Myocyte (in vitro differentiated cells): ENCODE measurements at places on chromosomes 11 and 22.

DNA sequence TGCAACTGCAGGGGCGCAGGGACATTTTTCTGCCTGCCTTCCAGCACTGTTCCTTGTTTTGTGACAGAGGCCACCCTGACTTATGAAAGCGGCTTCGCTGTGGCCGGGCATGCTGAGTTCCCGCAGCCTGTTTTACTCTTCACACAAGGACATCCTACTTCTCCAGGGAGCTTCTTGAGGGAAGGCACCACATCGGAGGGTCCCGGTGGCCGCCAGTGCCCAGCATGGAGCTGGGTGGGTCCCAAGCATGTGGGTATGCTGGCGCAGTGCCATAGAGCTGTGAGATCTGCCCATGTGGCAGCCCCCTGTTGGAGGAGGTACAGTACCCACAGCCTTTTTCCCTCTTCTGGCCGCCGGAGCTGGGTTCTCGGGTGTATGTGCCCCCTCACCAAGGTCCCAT is 136.1 kb downstream of the GRIK4 start:
- no peak for DNase-seq

DNA sequence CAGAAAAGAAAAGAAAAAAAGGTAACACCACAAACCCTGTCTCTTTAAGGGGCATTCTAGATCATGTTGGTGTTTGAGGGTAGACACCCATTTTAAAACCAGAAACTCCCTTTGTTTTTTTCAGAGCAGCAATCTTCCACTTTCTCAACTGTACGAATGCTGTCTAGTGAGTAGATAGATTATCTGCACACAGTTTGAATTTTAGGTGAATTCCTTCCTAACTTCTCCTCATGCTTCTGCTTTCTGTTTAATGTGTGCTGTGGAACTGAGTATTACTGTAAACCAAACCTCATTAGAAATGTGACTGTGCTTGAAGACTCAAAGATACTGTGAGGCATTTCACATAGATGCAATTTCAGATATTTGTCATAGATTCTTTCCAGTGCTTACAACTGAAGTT is 102.4 kb downstream of the PRMT3 start:
- DNase-seq, result no peak

DNA sequence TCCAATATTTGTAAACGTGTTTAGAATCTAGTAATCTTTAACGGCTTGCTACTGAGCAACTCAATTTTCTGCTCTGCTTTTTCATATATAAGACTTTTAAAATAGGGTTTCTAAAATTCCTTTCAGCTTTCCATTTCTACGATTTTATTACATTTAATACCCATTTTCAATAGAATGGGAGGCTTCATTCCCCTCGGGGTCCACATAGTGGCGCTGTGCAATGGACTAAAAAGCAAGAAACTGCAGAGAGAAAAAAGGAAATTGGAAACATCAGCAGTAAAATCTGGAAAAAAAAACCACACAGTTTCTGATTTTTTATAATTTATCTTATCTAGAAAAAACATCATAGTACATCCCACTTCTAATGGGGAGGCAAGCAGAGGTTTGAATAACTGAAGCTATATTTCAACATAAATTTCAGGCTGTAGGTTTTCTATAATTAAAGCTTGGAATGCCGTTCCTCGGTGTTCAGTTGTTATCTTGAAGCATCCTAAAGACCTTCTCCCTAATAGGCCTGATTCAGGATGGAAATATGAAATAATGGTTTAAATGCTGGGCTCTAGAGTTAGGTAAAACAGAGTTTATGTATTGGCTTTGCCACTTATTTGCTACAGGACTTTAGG is 18.7 kb upstream of the JHY start:
- peak; percentile 43 for DNase-seq

DNA sequence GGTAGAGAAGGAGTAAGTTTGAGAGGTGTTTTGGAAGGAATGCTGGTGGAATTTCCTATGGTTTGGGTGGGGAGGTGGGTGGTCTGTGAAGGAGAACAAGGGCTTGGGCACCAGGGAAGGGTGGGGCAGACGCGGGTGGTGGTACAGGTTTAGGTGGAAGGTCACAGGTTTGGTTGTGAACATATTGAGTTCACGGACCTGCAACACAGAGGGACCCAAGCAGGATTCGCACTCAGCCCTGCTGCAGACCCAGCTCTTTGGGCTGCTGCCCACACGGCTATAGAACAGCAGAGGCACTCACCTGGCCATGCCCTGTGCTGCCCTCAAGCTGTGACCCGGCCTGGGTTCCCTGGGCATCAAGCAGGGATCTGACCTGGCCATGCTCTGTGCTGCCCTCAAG is 33.5 kb upstream of the EMID1 start:
- no peak for DNase-seq

GRCh38 chr22:42208362-42208761 is 62.1 kb downstream of the TCF20 start:
- no peak for DNase-seq

DNA sequence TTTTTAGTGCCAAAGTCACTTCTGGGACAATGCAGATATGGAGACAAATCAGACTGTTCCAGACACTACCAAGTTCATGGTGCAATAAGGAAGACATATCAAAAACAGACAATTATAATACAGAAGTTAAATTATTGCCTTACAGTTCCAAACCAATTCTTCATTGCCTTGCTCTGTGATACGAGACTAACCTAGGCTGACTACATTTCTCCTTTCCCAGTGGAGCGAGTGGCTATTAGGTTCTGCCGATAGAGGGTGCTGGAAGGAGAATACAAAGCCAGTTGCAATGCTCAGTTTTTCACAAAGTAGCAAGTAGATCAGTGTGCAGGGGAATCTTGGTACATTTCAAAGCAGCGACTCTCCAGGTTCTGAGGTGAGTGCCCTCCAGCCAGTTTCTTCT is 67.8 kb downstream of the FAM168A start:
- DNase-seq, result no peak

DNA sequence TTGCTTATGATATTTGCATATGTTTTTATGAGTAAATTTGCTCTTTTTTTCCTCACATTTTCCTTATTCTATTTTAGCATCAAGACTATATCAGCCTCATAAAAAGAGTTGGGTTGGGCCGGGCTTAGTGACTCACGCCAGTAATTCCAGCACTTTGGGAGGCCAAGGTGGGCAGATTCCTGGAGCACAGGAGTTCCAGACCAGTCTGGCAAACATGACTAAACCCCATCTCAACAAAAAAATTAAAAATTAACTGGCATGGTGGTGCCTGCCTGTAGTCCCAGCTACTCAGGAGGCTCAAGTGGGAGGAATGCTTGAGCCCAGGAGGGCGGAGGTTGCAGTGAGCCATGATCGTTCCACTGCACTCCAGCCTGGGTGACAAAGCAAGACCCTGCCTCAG is 148.8 kb upstream of the ANO5 start:
- no peak for DNase-seq

DNA sequence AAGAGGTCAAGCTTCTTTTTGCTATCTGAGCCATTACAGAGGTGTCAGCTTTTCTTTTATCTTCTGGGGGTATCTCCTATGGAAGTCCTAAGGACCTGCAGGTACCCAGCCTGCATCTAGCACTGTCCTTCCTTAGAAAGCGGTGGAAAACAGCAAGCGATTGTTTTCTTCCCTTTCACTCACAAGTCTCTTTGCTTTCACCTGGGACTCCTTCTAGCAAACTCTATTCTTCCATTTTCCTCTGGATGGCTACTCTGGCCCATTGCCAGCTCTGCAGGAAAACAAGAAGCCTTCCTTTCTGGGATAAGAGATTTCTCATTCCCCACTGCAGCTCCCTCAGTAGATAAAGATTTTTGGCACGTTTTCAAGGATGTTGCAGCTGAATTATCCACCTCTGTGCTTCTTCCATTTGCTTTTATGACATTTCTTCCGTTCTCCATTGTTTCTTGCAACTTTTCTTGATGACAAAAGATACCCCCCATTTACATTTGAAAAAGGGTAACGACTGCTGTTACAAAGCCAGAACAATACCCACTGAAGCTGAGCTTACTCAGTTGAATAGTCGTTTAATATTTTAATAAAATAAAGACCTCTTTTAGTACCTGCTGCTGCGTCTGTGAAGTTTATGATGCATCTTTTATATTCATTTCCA is 40.2 kb upstream of the BDNF start:
- DNase-seq, result no peak

DNA sequence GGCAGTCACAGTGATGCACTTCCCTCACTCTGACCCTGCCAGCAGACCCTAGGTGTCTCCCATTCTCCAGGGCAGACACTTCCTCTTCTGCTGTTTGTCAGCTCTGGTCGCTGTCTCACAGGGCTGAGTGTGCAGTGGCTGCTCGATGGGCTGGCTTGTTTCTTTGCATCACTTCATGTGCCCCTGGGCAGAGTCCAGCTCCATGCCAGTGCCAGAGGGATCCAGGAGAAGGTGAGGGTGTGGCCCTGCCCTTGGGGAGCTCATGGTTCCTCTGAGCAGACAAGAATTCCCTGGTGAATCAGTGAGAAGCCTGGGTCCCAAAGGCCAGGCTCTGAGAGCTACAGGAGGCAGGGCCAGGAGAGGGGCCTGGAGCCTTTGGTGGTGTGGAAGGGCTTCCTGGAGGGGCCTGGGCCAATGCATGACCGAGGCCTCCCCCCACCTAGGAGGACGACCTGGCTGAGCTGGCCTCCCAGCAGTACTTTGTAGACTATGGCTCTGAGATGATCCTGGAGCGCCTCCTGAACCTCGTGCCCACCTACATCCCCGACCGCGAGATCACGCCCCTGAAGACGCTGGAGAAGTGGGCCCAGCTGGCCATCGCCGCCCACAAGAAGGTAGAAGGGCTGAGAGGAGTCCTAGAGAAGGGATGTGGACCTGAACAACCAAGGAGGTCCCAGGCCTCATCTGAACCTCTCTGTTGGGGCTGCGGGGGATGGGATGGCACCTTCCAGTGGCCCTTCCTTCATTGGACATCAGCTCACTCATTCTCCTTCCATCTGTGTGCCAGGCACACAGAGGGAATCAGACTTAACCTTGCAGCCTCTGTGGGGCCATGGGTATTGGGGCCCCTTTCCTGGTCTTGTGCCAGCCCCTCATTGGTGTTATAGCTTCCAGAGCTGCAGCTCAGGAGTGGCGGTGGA is 66.1 kb downstream of the MYO7A start:
- no peak for DNase-seq

- DNase-seq, result peak; percentile 1
Measured at GRCh38 chr11:58844361-58845005, at the start of gene GLYATL2. TSS of gene GLYATL2 (minus strand) at chr11:58844704. CDS start at chr11:58839612, 5,092 bp downstream.

DNA sequence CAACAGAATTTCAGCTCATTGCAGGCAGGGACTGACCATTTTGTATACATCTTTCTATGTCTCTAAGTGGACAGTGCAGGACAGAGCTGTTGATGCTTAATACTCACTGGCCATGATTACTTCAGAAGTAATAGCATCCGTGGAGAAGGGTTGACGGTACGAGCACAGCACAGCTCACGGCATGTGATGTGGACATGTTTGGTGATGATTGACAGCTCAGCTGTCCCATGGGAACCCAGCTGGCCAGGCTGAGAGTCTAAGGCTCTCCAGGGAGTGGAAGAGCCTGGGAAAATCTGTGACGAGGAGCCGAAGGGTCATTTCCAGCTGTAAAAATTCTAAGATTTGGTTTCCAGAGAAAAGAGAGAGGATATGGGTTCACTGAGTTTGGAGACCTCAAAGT is 198.2 kb downstream of the SNX19 start:
- DNase-seq, result no peak

GRCh38 chr11:79263001-79263400 is 177.8 kb downstream of the TENM4 start:
- peak; percentile 17 for DNase-seq

DNA sequence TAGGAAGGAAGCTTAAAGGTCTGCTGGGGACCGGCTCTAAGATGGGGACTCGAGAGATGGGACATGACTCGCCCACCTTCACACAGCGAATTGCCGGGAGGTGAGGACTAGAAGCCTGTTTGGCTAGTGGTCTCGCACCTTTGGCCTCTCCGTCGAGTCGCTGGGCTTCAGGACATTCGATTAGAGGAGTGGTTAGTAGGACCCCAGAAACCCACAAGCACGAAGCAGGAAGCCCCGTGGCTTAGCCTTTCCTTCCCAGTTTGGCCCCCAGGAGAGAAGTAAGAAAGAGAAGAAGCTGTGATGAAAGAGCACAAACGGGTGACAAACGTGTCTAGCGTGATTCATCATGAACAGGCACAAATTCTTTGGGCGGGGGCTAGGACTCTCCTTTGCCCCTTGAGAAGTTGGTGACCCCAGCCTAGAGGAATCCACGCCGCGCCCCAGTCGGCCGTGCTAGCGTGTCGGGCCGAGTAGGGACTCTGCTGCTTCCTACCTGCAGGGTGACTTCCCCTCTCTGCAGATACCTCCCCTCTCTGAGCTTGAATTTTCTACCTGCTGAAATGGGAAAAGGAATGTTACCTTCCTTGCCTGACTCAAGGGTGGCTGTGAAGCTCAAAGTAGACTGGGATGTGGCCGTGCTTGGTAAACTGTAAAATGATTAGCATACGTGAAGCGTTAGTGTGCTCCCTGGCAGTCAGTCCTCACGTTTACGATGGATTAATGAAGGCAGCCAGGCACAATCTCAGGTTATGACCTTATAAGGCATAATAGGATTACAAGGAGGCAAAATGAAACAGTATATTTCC is 1.1 kb upstream of the ADM start:
- peak; percentile 53 for DNase-seq

- no peak for DNase-seq
Measured at GRCh38 chr11:63869683-63870082, 30.8 kb downstream of the MARK2 start.

DNA sequence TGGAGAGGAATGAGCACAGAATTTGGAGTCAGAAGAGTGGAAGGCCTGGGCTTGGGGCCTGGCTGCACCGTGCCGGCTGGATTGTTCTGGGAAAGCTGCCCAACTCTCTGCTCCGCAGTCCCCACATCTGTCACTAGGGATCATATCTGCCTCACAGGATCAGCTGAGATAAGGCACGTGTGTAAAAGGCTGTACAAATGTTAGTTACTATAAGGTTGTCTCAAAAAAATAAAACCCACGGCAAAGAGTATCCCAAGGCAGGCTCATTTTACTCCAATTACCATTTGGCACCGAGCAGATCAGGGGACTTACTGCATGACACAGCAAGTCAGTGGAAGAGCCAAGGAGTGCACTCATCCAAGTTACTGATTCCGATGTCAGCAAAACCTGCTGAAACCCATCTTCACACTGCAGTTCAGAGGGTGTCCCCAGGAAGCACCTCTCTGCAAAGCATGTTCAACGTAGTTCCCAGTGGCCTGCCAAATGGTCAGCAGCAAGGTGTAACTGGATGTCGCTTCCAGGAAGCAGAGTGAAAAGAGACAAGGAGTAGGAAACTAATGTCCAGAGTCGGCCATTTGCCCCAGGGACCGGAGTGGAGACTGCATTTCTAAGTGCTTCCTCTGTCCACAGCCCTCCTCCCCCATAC is 18.1 kb upstream of the MRTFA start:
- peak; percentile 90 for DNase-seq
